ENCODE measurements at places on chromosomes 11 and 22.

- peak; percentile 25 for DNase-seq
Measured at GRCh38 chr22:46432164-46433068, 96.9 kb downstream of the TRMU start.

DNA sequence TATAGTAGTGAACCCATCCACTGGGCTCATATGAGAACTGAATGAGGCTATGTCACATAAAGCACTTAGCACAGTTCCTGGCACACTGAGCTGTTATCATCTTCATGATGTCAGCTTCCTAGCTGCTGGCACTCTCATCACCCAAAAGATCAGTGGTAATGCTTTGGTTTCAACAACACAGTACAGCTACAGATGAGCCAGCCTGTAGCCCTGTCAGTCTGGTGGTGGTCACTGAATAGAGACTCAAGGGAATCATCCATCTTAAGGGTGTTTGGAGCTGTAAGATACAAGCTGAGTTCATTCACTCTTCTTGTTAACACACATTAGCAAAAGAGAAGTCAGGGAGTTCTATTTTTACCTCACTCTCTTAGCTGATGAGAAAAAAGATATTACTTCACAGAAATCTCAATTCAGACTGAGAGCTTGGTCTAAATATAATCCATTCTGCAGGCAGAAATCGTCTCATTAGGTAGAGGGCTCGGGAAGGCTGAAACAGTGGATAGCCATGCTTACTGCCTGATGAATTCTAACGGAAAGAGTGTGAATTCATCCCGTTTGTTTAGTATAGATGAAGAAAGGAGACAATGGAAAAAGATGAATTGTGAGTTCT, 6.3 kb upstream of the SLC1A2 start:
- no peak for DNase-seq

DNA sequence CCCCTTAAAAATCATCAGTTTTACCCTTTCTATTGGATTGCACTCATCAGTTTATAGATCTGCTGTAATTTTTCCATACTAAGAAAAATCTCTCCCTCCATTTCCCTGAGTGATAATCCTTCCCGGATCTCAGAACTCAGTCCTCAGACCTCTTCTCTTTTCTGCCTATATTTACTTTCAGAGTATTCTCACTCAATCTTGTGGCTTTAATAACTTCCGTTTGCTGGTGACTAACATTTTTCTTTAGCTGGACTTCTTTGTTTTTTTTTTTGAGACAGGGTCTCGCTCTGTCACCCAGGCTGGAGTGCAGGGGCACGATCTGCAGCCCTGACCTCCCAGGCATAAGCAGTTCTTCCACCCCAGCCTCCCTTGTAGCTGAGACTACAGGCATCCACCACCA, 10.4 kb downstream of the ATXN10 start:
- DNase-seq: no peak

DNA sequence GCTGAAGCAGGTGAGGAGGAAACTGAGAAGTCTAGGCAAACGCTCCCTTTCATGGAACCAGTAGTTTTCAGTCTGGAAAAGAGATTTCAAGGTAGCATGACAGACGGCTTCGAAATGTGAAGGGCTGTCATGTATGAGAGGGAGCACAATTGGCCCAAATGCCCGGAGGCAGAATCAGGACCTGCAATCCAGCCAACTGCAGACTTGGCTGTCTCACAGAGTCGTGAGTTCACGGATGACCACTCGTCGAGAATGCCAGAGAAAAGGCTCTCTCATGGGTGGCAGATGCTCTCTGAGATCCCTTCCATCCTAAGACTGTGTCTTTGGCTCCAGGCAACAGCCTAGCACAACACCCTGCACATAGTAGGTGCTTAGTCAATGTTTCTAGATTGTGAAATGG, 134.8 kb downstream of the DSCAML1 start:
- DNase-seq: no peak

DNA sequence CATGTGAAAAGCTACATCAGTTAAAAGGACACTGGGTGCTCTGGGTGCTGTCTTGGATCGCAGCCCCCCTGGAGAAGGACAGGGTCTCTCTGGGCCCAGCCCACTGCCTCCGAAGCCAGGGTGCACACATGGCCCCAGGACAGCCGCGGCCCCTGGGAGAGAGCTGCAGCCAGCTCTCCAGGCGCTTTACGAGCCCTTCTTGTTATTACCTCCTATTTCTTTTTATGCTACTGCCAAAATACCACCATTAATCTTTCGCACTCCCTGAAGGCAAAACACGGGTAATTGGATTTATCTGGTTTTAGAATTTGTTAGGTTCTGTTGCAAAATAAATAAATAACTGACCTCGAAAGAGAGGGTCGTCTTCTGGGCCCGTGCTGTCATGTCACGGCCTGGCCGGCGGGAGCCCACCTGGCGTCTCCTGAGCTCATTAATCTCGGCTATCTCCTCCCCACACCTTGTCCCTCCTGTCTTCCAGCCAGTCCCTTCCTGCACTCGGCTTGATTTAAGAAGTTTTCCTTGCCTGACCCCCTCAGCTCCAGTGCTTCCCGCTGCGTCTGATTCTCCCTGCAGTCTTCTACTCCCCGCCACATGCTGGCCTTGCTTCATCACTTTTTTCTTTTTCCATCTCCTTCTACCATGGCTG, 611.7 kb downstream of the OPCML start:
- DNase-seq: no peak

DNA sequence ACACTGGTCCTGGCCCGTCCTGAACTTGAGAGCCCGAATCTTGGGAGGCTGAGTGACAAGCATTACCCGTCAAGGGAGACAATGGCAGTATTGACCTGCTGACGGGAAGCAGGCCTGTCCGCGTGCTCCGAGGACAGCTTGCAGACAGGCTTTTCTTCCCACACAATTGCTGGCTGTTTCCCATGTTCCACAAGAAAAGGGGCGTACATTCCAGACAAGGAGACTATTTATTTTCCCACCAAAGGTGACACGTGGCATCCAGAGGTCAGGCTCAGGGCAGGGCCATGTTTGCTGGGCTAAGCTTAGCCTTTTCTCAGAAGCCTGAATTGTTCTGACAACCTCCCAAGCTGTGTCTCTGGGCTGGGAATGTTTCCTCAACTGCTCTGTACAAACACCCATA, 86.9 kb upstream of the SPON1 start:
- DNase-seq: no peak

DNA sequence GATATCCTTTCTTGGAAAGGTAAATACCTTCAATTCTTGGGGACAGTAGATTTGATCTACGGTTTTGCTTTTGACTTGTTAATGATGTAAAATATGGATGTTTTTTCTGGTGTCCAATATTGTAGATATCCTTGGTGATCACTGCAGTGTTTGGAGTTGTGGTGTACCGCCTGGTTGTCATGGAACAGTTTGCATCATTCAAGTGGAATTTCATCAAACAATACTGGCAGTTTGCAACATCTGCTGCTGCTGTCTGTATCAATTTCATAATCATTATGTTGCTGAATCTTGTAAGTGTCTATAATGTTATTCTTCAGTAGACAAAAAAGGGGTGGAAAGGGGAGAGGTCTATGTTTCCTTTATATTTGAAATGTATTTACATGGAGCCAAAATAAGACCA, 27.4 kb upstream of the MUC15 start:
- no peak for DNase-seq

DNA sequence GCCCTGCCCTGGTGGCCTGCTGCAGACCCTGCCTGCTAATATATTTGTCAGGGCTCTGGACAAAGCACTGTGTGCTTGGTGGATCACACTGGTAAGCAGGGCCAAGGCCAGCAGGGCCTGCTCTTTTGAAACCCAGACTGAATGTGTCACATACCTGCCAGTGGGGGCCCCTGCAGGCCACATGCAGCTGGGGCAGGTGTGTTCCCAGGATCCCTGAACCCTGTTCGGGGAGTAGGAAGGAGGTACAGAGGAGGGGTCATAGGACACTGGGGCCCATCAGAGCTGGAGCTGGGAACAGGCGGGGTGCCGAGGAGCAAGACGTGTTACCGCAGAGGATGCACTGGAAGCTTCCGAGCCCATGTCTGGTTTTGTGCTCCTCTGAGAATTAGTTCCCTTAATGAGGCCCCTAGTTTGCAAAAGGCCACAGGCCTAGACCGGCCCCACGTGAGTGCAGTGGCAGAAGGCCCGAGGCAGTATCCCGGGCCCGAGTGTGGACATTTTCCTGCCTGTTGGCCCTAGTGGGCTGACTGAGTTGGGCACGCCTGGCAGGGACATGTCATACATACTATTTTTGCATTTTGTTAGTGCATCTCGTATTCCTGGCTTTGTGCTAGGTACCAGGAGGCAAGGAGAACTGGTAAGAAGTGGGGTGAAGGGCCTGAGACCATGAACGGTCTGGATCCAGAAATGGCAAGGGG, 11.2 kb upstream of the ACR start:
- DNase-seq: no peak

- no peak for DNase-seq
Measured at GRCh38 chr11:23990346-23991164, 506.3 kb upstream of the LUZP2 start.

- no peak for DNase-seq
Measured at GRCh38 chr11:2380807-2381350, 3.8 kb downstream of the CD81 start.

GRCh38 chr22:28112190-28112544, 193.1 kb upstream of the PITPNB start:
- no peak for DNase-seq

DNA sequence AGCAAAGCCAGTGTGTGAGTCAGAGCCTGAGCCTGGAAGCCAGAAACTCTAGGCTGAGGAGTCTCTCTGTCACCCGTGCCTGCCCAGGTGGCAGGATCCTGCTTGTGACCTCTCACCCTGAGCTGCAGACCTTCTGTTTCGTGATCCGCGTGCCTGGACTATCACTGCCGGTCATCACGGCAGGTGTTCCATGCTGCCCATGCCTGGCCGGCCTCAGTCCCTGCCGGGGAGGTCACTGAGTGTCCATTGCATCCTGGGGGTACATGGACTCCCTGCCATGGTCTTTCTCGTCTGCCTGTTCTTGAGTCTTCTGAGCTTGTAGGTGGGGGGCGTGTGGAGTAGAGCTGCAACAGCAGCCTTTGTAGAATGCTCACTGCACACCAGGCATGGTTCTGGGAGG, 1032.4 kb downstream of the TBC1D22A start:
- DNase-seq: no peak

GRCh38 chr11:46672381-46672839, 28.0 kb downstream of the ARHGAP1 start:
- no peak for DNase-seq

DNA sequence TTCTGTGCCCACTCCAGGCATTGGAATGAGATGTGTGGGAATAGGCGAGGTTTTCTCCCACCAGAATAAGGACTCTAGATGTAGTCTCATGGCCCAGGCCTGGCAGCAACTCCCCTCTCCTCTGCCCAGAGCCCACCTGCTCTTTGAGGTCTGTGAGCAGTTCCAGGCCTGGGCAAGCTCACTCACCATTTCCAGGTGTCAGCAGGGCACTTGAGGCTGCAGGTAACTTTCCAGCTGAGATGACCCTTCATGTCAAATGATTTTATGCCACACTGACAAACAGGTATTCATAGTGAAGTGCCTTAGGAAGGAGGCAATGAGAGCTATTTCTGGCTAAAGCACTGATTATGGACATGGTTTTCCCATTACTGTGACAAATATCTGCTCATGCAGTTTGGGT, 123.3 kb upstream of the CCDC90B start:
- DNase-seq: no peak

DNA sequence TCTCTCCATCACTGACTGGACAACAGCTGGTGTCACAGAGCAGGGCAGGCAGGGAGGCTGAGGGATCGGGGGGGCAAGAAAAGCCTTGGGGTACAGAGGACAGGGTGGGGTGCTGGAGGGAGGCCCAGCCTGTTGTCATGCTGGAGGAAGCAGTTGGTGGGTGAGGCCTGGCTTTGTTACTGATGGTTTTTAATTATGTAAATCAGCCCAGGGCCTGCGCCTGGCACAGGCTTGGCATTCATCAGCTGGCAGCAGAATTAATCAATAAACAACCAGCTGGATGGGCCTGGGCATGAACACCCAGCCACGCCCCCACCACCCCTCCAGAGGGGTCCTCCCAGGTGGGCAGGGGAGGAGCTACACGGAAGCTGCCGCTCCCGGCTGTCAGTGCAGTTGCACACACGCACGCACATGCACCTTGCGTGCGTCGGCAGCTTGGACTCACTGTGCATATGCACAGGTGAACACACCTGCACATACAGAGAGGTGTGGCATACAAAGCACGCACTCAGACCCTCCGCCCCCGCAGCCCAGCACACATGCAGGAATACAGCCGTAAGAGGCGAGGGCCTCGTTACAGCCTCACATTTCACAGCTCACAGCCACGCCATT, 21.3 kb upstream of the ELFN2 start:
- no peak for DNase-seq

- DNase-seq: no peak
Measured at GRCh38 chr11:112903340-112903739, 57.9 kb upstream of the NCAM1 start.

DNA sequence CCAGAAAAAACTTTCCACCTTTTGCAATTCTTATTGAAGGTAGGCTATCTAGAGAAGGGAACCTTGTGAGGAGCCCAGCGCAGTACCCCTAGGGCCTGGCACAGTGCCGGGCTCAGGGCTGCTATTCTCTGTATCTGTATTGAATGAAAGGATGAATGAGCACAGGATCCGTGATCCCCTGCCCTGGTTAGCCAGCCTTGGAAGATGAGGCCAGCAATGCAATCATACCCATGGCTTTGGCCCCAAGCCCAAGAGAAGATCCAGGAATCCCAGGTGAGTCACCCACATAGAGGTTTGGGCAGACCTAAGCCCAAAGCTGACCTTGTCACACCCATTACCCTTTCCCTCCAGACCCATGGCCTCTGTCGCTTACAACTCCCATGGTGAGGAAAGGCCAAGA, 92.5 kb upstream of the CD82 start:
- no peak for DNase-seq

- DNase-seq: peak; percentile 4
Measured at GRCh38 chr11:123020968-123021367, 39.3 kb upstream of the BSX start.

DNA sequence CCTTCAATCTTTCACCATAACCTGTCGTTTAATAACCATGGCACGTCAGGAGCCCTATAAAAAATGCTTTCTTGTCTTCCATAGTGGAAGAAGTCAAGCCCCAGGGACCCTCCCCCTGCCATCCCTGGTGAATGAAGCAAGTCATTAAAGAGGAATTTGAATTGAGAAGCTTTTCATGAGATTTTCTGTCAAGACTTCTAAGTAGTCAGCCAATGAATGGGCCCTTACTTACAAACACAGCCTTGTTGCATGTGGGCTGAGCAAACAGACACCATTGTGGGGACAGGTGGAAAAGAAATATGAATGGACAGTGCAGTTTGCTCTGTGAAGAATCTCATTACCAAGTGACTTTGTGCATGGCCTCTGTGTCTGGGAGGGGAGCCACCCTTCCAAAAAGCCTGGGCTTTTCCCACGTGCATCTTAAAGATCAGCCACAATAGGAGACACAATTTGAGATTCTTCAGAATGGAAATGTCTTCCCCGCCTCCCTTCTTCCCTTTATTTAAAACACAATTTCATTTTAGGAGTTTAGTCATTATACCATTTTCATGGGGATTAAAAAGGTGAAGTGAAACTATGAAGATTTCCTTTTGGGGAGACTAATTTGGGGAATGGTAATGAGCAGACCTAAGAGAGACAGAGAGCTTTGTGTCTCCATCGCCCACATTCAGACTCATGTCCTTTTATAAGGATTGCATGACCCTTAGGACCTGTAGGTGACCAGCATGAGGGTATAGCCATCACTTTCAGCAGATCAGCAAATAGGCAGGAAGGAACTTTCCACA, 152.0 kb downstream of the LRRC4C start:
- DNase-seq: no peak
